ENCODE measurements at places on chromosomes 12 and 14.
A peak's percentile ranks its signal among the peaks of the same experiment; 100 is the strongest.

DNA sequence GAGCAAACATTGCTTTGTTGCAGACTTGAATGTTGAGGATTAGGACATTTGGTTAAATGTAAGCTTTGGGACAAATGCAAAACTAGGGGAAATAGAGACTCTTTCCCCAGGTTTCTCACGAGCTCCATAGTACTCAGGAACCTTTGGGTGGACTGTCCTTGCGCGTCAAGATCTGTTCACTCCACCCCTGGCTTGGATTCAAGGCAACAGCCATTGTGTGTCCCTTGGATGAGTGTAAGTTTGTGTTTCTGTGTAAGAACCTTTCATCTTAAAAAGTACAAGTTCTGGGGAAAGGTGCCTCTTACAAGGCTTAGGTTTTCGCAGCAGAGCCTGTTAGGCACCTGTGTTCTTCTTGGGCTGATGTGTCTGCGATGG is 3.7 kb downstream of the SUSD6 start:
- DNase-seq = no peak

DNA sequence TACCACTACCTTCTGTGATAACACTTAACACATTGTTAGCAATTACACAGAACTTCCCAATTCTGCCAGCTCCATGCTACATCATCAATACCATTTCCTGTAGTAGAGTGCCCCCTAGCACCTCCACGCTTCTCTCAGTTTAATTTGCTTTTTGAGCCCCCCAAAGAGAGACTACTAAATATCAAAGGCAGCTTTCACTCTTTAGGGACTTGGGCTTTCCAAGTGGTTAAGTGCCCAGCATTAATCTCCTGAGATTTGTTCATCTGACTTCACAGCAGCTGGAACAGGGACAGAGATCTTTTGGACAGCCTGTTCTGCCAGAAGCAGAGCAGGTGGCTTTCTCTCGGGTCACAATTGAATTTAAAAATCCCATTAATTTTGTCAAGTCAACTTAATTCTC is 954.9 kb downstream of the DIO2 start:
- no peak for DNase-seq

- no peak for DNase-seq
Measured at GRCh38 chr12:106564678-106565329, 18.0 kb upstream of the RFX4 start.

GRCh38 chr12:103884316-103884715 is 43.3 kb upstream of the NT5DC3 start:
- DNase-seq = no peak

DNA sequence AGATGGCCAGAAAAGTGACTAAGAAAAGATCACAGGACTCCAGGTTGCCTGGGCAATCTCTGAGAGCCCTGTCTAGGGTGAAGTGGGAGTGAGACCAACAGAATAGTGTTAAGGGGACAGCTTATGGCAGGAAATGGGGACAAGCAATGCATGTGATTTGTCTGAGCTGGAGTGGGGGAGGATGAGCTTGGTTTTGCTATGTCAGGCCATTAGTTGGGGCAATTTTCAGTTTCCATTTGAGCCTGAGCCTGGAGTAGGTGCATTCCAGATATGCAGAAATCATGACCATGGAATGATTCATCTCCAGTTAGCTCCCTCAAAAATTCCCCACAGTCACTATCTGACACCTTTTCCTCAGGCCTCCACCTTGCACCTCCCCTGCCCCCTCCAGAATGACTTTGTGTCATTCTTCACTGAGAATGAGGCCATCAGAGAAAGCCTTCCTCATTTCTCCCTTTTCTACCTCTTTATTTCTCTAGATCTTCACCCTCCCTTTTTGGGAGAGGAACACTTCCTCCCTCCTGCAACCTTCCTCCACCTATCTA is 150.9 kb upstream of the PLEKHG7 start:
- no peak for DNase-seq

- no peak for DNase-seq
Measured at GRCh38 chr12:123229051-123229450, 3.9 kb downstream of the MPHOSPH9 start.

GRCh38 chr12:11568155-11568761 is 81.2 kb upstream of the ETV6 start:
- no peak for DNase-seq

DNA sequence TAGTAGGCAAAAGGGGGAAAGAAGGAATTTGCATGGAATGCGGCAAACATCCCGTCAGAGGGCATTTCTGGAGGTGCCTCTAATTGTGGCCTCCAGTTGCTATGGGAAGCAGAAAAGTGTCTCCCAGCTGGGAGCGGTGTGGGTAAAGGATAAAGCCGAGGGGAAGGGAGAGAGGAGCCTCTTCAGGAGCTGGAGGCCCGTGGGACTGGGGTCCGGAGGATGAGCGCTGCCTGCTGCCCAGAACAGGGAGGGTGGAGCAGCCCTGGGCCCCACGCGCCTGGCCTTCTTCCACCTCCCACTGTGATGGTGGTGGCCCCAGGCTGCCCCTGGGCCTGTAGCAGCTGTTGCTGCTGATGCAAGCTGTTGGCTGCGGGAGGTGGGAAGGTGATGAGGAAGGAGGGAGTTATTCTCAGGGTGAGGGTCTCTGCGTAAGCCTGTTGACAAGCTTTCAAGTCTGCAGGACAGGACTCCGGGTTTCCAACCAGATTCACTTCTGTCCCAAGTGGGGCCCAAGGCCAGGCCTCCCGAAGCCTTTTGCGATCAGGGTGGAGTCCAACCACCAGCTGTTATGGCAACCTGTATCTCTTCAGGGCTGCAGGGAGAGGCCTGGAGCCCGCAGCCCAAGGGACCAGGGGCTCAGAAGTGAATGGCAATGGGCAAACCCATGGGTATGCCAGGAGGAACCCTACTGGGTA is 19.1 kb upstream of the PGF start:
- no peak for DNase-seq

GRCh38 chr14:51929910-51930682 is 59.2 kb upstream of the RTRAF start:
- DNase-seq = no peak

DNA sequence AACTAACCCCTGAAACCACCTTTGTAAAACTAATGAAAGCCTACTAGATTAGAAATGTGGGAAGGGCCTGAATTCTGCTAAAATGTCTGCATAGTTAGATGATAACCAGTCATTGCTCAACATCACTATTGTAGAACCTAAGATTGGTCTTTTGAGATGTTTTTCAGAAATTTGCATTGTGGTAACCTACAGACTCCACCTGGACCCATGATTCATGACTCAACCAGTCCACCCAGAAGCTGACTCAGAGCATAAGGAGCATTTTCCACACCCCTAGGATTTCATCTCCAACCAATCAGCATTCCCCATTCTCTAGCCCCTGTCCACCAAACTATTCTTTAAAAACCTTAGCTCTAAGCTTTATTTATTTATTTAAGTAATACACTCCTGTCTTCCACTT is 30.4 kb upstream of the CHGA start:
- no peak for DNase-seq

- DNase-seq = no peak
Measured at GRCh38 chr12:29054858-29055663, 94.0 kb upstream of the FAR2 start.

- DNase-seq = peak; percentile 87
Measured at GRCh38 chr12:9813821-9814798, 13.2 kb upstream of the KLRF1 start.

- DNase-seq = no peak
Measured at GRCh38 chr14:52840877-52841276, 49.5 kb upstream of the GNPNAT1 start.

GRCh38 chr12:49875115-49875720 is 28.5 kb downstream of the FAIM2 start:
- no peak for DNase-seq

- DNase-seq = no peak
Measured at GRCh38 chr14:24813089-24813815, 179.3 kb upstream of the GZMB start.

DNA sequence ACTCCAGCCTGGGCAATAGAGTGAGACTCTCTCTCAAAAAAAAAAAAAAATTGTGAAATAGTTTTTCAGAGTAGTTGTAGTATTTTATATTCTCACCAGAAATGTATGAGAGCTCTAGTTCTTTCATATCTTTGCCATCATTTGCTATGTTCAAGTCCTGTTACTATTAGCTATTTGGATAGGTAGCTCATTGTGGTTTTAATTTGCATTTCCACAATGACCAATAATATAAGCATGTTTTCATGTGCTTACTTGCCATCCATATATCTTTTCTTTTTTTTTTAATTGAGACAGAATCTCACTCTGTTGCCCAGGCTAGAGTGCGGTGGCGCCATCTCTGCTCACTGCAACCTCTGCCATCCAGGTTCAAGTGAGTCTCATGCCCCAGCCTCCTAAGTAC is 8.4 kb upstream of the RIPK3 start:
- no peak for DNase-seq

DNA sequence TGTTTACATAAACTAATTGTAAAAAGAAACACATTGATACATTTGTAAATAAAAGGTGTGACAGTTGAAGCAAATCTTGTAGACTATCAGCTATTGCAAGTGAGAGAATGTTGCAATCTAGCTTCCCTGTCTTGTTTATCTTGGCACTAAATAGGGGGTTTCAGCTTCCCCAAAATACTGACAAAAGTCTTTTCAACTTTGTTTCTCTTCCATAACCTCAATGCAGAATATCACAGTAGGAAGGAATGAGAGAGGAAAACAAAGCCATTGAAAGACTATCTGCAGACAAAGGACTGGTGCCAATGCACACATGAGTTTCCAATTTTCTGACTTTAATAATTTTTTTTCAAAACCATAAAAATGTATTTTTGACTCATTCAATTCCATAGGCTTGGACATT is 886.2 kb upstream of the MGAT4C start:
- DNase-seq = no peak

DNA sequence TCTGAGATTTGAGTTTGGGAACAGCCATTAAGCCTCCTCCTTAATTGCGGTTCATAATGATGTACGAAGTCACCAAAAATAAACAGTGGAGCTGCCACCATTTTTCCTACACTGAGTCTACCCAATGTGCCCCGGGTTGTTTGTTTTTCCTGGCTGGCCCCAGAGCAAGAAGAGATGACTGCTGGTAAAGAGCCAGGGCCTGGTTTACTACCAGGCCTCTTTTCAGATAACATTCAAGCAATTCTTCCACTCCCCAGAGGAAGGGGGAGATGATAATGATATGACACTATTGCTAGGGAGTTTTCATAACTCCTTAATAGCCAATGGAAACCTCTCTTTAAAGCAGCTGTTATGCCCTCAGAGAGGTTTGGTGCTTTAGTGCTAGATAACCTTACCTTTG is 42.3 kb downstream of the BRAP start:
- DNase-seq = no peak

DNA sequence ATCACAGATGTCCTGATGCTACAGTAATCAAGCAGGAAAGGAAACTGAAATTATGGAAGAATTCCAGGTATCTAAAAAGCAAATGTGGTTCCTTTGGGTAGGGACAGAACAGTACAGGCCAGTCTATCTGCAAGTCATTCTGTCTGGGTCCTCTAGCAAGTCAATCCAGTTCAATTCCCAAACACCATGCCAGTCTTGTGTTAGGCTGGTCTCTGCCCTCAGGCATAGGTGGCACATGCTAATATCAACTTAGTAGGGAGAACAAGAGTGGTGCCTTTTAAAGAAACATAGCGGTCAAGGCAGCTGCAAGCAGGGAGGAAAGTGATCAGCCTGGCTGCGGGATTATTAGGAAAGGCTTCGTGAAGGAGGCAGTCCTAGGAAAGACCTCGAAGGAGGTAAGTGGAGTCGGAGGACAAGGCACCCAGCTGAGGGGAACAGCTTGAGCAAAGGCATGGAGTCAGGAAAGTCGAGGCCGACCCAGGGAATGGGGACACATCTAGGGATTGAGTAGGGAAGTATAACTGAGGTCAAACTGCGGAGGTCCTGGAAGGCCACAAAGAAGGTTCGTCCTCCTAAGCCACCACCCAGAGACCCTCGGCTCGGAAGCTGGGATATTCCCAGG is 3.8 kb upstream of the PLEKHG6 start:
- no peak for DNase-seq

DNA sequence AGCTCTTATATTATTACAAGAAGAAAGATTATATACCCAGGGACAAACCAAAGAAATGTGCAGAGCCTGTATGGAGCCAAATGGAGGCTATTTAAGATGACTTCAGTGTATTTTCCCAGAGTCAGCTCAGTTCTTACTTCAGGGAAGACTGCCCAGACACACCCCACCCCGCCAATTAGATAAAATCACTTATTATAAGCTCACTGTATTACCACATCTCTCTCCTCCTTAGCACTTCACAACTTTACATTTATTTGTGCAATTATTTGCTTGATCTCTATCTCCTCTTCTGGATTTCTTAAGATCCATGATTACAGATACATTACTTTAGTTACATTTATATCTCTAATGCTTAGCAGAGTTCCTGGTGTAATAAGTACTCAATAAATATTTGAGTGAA is 24.7 kb upstream of the WDR89 start:
- no peak for DNase-seq

GRCh38 chr14:58878439-58879139 is 240.8 kb downstream of the DACT1 start:
- no peak for DNase-seq

- no peak for DNase-seq
Measured at GRCh38 chr14:36955376-36955775, 217.0 kb downstream of the SLC25A21 start.

DNA sequence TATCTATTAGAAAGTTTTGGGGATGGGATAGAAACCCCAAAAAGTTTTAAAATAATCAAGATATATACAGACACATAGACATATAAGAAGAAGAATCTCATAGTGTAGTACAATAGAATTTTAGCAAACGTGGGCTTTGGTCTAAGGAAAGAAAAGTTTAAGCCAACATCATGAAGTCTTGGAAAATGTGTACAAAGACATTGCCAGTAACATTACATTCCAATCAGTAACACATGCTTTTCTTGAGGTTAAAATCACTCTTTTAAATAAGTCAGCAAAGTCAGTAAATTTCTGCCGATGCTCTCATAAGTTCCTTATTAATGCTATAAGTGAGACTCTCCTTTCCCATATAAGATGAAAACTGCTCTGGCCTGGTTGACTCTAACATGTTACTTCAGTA is 201.1 kb upstream of the LRIG3 start:
- no peak for DNase-seq

GRCh38 chr12:12379831-12380730 is 23.2 kb downstream of the BORCS5 start:
- peak; percentile 32 for DNase-seq

- no peak for DNase-seq
Measured at GRCh38 chr12:25041006-25041741, 92.3 kb upstream of the BCAT1 start.

- DNase-seq = peak; percentile 46
Measured at GRCh38 chr14:65101631-65102440, 481 bp downstream of the MAX start.
